D341Med (cell line): ENCODE measurements at places on chromosomes 5 and 9.

DNA sequence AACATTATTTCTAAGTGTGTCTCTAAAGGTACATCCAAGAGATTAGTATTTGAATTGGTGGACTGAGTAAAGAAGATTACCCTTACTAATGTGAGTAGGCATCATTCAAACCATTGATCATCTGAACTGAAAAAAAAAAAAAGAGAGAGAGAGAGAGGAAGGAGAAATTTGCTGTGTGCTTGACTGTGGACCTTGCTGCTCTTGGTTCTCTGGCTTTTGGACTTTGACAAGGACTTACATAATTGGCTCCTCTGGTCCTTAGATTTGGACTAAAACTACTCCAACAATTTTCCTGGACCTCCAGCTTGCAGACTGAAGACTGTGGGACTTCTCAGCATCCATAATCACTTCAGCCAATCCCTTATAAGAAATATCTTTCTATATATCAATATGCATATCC lies 1091.9 kb upstream of the EDIL3 start:
- DNase-seq = no peak

DNA sequence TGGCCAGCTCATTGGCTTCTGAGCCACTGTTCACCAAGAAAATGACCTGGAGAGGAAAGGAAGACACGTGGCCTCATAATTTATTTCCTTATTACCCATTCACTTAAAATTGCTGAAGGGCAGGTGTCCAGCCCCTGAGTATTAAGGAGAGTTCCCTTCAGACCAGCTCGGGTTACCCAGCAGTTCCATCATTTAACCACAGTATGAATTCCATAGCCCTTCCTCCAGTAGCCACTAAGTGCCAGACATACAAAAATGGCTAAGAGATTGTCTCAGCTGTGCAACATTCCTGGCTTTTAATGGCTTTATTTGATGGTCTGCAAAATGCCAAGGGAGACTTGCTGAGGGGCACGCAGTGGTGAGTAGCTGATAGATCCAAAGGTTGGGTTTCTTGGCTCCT lies 12.5 kb downstream of the AGXT2 start:
- DNase-seq = no peak

DNA sequence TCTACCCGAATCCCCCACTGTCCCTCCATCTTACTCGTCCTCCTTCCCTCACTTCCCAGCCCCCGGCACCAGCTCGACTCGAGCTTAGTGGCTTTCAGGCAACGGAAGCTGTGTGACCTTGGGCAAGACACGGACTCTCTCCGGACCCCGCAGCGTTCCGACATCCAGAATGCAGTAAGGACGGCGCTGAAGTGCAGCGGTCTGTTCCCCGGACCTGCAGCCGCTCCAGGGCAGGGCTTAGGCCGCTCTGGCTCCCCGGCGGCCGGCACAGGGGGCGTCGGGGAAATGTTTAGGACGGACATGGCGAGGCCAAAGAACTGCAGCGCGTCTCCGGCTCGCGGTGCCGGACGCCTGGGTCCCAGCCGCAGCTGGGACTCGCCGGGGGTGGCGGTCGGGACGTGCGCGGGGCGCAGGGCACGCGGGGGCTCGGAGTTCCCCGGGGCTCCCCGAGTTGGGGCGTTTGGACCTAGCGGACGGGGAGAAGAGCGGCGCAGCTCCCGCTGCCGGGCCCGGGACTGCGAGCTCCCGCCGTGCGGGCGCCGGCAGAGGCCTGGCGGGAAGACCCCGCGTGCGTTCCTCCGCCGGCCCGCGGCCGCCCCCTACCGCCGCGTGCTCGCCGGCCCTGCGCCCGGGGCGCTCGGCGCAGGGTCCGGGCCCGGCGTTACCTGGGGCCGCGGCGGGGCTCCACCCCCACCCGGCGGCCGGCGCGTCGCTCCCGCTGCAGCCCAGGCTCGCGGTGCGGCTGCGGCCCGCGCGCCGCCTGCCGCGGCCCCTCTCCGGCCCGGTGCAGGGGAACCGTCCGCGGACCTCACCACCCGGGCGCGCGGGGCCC lies 5.6 kb upstream of the RNF44 start:
- peak; percentile 88 for DNase-seq

DNA sequence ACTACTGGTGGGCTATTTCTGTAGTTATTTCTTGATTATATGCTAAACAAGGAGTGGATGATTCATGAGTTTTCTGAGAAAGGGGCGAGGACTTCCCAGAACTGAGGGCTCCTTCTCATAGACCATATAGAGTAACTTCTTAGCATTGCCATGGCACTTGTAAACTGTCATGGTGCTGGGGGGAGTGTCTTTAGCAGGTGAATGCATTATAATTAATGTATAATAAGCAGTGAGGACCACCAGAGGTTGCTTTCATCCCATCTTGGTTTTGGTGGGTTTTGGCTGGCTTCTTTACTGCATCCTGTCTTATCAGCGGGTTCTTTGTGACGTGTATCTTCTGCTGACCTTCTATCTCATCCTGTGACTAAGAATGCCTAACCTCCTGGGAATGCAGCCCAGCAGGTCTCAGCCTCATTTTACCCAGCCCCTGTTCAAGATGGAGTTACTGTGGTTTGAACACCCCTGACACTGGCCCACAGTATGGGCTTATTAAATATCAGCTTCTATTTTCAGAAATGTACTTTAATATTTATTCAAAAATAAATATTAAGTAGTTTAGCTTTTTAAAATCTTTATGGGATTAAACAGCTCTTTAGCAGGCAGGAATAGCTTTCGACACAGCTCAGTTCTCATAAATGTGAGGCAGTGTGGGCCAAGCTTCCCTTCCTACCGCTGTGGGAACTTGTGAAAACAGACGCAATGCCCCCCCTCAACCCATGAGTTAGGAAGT lies 44.4 kb downstream of the GALNT12 start:
- DNase-seq = no peak

DNA sequence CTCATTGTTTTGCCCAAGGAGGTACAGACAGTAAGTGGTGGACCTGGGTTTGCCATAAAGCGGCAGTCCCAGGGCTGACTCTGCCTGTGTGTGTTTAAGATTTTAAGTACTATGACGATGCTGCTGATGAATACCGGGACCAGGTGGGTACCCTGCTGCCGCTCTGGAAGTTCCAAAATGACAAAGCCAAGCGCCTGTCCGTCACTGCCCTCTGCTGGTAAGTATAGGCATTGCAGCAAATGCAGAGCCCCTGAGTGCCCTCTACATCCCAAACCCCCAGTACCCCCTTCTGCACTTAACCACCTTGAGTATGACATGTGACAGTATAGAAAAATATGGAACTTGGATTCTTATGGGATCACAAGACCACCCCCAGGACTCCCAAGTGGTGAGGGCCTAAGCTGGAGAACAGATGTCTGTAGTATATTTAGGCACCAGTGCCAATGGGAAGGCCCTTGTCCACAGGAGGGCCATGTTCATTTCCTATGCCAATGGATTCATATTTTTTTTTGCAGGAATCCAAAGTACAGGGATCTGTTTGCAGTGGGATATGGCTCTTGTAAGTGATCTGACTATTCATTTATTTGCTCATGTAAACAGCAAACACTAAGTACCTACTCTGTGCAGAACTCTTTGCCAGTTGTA lies 22.0 kb downstream of the ENHO start:
- DNase-seq = peak; percentile 80

GRCh38 chr9:106857811-106858470 lies 5.0 kb upstream of the ZNF462 start:
- DNase-seq = no peak

DNA sequence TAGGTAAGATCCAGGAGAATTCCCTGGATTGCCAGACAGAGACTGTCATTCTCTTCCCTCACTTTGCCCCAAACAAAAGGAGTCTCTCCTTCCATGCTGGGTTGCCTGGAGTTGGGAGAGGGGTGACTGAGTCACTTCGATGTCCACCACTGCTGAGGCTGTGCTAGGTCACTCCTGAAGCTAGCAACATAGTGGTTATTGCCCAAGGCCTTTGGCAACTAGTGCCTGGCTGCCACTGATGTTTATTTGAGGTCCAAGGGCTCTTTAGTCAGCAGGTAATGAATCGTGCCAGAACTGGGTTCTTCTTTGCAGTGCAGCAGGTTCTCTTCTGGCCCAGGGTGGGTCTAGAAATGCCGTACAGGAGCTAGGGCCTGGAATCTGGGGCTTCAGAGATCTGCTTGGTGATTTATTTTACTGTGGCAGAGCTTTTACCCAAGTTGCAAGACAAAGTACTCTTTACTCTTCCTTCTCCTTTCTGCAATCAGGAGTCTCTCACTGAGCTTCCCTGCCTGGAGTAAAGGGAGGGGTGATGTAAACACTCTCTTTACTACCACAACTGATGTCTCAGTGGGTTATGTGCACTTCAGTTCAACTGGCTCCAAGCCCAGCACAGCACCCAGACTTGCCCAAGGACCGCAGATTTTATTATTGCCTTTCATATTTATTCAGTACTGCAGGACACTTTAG lies 155.7 kb upstream of the SH3GL2 start:
- DNase-seq = no peak

GRCh38 chr5:74313896-74314295 lies 326.6 kb downstream of the ENC1 start:
- DNase-seq = no peak

GRCh38 chr9:92496396-92497176 lies 14.3 kb upstream of the ASPN start:
- DNase-seq = no peak

DNA sequence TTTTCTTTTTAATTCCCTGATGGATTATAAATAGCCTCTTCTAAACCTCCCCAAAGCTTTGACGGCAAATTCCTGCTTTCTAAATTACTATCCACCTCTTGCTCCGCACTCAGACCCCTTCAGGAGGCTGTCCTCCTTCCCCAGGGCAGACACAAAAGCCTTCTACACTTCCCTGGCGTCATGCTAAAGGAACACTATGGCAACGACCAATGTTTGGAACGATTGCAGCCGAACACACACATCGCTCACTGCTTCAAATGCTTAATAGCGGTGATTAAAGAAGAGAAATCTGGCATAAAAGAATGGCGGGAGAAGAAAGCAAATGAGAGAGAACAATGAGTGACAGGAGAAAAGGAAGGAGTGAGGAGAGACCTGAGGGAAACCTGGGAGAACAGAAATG lies 297.3 kb downstream of the MLLT3 start:
- DNase-seq = no peak

DNA sequence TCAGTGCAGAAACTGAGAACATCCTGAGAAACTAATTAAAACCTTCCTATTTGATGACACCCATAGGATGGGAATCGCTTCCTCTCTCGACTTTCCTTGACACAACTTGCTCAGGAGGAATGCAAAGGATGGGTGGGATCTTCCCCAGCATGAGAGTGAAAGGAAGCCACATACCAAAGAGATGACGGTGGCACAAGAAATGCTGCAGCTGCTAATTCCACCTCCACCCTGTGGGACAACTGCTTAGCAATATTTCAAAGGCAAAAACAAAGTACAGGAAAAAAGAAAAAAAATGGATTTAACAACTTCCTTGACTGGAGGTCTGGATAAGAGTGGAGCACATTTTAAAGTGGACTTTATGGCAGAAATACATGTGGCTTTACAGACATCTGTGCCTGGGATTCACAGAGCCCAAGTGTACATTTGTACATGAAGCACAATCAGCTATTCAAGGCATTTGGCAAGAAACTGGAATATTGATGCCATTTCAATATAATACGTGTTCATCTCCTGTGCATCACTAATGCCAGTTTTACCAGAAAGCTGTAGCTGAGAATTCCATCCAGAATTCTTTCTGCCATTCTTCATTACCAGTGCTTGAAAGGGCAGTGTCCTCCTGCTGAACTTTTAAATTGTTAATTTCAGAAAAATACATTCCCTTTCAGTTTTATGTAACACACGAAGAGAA lies 359.2 kb upstream of the ACTBL2 start:
- DNase-seq = no peak

DNA sequence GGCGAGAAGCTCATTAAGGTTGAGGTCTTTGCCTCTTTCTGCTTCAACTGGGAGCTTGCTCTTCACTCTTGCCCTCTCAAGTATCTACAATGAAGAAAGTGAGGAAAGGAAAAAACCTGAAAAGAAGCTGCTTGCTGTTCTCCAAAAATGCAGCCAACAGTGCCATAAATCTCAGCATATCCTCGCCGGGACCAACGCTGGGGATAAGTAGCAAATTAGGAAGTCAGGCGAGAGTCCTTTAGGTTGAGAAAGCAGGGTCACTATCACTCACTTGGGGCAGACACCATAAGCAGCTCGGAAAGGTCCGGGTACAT lies 399 bp downstream of the NUP155 start:
- no peak for DNase-seq

DNA sequence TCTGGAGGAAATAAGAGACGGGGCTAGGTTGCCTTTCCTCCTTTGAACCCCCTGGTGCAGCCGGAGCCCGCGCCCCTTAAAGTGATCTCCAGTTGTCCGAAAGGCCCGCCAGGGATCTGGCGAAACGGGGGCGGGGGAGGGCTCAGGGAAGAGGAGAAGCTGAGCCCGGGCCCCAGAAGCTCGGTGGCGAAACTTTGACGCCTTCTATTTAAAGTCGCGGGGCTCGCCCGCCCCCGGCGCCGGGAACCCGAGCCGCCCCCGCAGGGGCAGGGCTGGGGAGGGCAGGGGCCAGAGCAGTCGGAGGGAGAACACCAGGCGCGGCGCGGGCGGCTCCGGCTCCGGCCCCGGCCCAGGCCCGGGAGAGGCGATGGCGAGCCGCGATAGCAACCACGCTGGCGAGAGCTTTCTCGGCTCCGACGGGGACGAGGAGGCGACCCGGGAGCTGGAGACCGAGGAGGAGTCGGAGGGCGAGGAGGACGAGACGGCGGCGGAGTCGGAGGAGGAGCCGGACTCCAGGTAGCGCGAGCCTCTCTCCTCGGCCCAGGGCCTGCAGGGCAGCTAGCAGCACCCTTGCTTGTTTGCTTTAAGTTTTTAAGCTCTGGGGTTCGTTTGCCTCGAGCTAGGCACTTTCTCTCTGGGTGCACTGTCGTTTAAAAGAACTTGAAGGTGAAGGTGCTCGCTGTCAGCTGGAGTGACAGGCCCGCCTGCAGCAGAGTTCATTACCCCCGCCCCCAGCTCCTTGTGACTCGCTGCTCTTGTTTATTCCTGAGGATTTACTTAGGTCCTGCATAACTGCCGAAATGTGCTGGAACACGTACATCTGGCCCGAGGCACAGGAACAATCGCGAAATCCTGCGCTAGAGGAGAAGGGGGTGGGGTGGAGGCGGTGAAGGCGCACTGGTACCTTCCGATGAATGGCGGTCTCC lies at the start of gene CMYA5:
TSS of gene CMYA5 (plus strand) at position 296 of the 926 bp plus-strand sequence. CDS start at position 368, 72 bp downstream.
- no peak for DNase-seq

DNA sequence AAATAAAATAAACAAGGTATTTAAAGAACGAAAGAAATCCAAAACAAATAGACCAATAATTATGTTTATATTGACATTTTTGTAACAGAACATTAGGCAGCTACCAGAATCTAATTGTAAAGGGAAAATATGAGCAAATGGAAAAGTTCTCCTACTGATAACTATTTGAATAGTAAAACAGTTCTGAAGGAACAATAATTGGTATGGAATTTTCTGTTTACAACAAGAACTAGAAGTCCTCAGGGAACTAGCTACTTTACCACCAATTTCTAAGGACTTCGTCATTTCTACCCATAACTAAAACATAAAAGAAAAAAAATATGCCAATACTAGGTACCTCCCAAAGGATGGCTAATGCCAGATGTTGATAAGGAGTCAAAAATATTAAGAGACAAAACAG lies 58.5 kb downstream of the AP3B1 start:
- DNase-seq = no peak

GRCh38 chr9:121235512-121235911 lies 32.5 kb upstream of the GSN start:
- DNase-seq = no peak
